ENCODE measurements at places on chromosomes 2 and 18.
A peak's percentile ranks its signal among the peaks of the same experiment; 100 is the strongest.

GRCh38 chr2:28185891-28186290 lies 206.8 kb upstream of the FOSL2 start:
- DNase-seq: peak; percentile 51

DNA sequence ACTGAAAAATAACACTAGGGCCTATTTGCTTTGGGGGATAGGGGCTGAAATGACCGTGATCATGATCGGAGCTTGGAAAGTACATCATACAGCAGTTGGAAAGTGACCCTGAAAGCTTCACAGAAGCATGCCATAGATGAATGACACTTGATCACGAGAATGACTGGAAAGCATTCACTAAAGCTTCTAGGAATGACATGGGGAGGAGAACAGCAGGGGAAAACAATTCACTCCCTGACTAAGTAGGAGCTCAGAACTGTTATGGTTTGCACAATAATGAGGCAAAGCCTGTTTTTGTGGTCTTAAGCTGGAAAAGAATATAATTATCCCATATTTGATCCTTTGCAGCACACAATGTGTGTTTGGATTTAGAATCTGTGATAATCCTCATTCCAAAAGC lies 237.5 kb downstream of the NOL4 start:
- DNase-seq: no peak

DNA sequence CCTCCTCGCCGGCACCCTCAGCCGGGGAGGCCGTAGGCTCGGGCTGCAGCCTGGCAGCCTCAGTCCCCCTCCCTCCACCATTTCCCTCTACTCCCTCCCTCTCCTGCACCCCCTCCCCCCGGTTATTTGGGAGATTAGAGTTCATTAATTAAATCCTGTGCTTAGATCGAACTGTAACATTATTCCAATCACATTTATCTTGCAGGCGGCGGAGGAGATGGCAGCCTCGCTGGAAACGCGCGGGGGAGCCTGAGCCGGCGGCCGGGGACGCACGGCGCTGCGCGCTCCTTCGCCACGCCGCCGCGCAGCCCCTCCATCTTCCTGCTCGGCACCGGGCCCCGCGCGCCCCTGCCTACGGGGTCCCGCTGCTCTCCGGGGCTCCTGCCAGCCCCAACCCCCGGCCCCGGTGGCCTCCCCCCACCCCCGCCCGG lies at the start of gene ST8SIA3:
Gene ST8SIA3 (plus strand): TSS at position 287 of the 431 bp plus-strand sequence. CDS start 290 bp downstream, outside the sequence.
- no peak for DNase-seq

DNA sequence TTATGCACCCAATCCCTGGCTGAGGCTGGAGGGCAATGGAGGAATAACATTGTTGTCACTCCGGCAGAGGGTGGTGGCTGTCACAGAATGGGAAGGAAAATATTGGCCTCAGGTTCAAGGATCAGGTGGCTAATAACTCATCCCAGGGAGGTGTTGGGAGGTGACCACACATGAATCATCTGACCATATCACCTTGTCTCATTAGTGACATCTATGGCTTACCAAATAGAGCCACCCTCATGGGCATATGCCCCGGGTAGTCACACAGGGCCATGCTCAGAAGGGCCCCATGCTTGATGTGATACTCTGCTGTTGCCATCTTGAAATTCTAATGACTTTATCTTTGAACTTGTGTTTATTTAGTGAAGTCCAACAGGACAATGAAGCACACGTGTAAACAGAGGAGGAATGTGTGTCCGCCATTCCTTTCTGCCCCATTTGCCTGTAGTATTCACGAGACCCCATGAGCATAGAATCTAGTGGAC lies 27.5 kb upstream of the HK2 start:
- DNase-seq: no peak

- no peak for DNase-seq
Observed at GRCh38 chr2:130987519-130988425, 105.5 kb downstream of the FAM168B start.

DNA sequence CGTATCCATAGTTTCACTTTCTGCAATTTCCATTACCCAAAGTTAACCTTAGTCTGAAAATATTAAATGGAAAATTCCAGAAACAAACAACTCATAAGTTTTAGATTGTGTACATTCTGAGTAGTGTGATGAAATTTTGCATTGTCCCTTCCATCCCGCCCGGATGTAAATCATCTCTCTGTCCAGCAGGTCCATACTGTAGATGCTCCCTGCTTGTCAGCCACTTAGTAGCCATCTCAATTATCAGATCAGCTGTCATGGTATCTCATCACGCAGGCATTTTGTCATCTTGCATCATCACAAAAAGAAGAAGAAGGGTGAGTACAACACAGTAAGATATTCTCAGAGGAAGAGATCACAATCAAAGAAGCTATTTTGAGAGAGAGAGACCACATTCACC lies 185.0 kb upstream of the STK17B start:
- peak; percentile 10 for DNase-seq

DNA sequence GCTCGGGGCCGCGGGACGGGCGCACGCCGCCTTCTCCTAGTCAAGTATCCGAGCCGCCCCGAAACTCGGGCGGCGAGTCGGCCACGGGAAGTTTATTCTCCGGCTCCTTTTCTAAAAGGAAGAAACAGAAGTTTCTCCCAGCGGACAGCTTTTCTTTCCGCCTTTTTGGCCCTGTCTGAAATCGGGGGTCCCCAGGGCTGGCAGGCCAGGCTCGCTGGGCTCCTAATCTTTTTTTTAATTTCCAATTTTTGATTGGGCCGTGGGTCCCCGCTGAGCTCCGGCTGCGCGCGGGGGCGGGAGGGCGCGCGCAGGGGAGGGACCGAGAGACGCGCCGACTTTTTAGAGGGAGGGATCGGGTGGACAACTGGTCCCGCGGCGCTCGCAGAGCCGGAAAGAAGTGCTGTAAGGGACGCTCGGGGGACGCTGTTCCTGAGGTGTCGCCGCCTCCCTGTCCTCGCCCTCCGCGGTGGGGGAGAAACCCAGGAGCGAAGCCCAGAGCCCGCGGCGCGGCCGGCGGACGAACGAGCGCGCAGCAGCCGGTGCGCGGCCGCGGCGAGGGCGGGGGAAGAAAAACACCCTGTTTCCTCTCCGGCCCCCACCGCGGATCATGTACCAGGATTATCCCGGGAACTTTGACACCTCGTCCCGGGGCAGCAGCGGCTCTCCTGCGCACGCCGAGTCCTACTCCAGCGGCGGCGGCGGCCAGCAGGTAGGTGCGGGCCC lies 617 bp downstream of the FOSL2 start:
- peak; percentile 74 for DNase-seq

- DNase-seq: no peak
Observed at GRCh38 chr18:79242246-79242645, 153.5 kb upstream of the NFATC1 start.

DNA sequence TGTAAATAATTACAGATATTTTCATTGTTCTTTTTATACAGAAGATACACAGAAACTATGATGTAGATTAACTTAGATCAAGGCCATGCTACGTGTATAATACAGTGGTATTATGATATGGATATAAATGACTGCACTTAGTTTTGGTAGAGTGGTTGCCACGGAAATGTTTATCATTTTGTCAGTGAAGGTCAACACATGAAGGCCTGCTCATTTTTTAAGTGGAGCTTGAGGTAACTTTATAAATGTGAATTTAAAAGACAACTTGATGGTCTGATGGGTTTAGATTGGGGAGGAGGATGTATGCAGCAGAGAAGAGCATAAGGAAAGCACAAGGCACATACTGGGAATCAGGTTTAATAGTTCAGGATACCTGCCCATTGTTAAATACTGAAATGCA lies 14.4 kb upstream of the BBS5 start:
- no peak for DNase-seq

GRCh38 chr2:61534926-61535325 lies 3.2 kb downstream of the XPO1 start:
- no peak for DNase-seq

- DNase-seq: no peak
Observed at GRCh38 chr2:240162032-240162431, 21.6 kb upstream of the OTOS start.

DNA sequence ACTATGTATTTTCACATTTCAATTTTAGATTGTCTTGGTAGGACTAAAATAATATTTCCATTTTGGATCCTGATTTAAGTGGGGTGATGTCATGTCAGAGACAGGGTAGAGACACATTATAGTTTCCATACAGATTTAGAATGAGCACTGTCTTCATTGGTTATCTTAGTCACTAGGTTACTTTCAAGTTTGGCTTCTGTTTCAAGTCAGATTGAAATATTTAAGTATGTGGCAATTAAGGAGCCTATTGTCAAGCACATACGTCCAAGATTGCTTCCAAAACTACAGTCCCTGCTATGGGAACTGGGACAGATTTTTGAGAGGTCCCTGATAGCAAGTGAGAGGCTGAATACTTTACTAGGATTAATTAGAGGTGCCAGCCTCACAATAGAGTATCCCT lies 89.2 kb upstream of the FAM117B start:
- peak; percentile 23 for DNase-seq

- DNase-seq: no peak
Observed at GRCh38 chr2:105368759-105369408, 30.0 kb downstream of the FHL2 start.

DNA sequence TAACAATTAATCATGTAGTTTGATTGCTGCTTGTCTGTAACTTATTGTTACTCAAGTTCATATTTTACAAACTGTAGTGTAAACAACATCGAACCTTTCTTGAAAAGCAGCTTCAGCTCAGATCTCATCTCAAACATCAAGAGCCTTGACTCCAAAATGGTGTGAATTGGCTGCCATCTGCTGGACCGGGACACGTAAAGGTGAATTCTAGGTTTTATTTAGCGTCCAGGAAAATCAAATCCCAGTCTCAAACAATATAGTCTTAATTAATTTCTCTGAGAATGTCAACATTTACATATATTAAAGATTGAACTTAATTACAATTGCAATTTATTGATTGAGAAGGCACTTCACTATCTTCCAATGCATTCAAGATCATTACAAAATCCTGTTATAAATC lies 453.0 kb downstream of the GALR1 start:
- DNase-seq: peak; percentile 10

DNA sequence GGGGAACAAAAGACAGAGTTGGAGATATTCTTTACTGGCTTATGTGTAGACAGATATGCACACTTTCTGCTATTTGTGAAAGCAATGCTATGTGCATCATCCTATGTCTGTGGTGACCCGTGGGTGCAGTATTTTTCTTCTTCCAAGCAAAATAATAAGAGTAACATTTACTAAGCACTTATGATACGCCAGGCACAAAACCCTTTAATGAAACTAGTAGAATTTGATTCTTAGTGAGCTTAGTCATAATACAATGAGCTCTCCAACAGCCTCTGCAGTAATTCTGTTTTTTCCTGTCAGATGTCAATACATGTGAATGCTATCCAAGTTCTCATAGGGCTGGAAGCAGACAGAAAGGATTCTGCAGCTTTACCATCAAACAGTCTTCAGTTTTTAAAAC lies 130.6 kb downstream of the RAD51AP2 start:
- DNase-seq: no peak

DNA sequence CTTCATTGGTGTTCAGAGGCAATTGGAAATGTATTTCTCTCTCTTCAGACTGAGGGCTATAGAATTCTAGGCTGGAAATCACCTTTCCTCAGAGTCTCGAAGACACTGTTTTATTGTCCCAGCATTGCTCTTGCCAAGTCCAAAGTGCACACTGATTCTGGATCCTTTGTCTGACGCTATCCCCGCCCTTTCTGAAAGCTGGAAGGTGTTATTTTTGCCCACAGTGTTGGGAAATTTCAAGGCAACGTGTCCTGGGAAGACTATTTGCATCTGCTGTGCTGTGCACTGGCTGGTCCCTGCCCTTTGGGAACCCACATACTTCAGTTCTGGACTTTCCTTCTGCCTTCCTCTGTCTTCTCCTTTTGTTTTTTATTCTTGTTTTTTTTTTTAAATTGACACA lies 190.8 kb downstream of the SH3BP4 start:
- no peak for DNase-seq

- DNase-seq: no peak
Observed at GRCh38 chr2:228652366-228652765, 470.9 kb upstream of the SPHKAP start.

GRCh38 chr2:171793691-171794678 lies 100.1 kb downstream of the SLC25A12 start:
- DNase-seq: peak; percentile 11

DNA sequence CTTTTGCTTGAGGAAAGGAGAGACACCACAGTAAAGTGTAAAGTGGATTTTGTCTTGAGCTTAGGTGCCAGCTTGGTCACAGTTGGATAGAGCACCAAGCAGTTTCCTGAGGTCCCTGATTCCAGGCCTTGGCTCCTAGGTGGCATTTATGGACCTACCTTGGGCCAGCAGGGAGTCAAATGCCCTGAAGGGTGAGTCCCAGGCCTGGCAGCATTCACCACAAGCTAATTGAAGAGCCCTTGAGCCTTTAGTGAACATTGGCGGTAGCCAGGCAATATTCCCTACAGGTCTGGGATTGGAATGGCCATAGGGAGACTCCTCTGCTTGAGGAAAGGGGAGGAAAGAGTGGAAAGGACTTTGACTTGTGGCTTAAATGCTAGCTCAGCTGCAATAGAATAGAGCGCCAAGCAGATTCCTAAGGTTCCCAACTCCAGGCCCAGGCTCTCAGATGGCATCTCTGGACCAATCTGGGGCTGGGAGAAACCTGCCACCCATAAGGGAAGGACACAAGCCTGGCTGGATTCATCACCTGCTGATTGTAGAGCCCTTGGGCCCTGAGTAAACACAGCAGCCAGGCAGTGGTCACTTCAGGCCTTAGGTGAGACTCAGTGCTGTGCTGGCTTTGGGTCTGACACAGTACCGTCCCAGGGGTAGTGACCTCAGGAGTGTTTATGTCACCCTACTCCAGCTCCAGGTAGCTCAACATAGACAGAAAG lies 137.5 kb upstream of the OTOS start:
- DNase-seq: no peak

DNA sequence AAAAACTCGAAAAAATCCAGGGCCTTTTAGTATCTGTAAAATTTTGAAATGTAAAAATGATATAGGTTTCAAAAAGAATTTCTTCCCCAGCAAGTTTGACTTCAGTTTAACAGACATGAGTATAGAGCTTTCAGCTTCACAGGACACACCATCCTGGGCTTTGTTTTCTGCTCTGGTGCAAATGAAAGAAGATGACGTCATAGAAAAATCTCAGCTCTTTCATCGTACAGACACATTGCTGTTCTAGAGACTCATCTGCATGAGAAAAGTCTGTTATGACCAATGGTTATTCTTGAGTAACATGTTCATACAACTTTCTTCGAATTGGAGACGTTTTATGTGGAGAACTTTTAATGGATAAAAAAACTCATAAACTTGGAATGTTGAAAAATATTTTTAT lies 111.7 kb upstream of the DYNAP start:
- DNase-seq: no peak

DNA sequence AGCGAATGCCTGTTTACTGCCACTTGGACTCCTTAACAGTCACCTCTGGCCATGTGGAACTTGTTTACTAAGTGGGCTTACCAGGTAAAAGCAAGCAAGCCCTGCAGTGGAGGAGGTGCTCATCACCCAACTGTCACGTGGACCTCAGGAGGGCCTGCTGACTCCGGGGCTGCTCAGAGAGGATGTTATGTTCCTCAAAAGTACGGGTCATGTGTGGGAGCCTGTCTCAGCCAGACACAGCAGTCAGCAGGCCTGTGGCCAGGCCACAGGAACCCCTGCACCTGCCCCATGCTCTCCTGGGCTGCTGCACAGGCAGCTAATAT lies 36.2 kb downstream of the AMER3 start:
- DNase-seq: no peak

- DNase-seq: no peak
Observed at GRCh38 chr2:239401881-239402233, 1.0 kb upstream of the HDAC4 start.

GRCh38 chr2:77922567-77922966 lies 400.4 kb upstream of the LRRTM4 start:
- DNase-seq: no peak

All from fibroblast of pulmonary artery (primary cell).